ENCODE measurements at places on chromosomes 3 and 15.

DNA sequence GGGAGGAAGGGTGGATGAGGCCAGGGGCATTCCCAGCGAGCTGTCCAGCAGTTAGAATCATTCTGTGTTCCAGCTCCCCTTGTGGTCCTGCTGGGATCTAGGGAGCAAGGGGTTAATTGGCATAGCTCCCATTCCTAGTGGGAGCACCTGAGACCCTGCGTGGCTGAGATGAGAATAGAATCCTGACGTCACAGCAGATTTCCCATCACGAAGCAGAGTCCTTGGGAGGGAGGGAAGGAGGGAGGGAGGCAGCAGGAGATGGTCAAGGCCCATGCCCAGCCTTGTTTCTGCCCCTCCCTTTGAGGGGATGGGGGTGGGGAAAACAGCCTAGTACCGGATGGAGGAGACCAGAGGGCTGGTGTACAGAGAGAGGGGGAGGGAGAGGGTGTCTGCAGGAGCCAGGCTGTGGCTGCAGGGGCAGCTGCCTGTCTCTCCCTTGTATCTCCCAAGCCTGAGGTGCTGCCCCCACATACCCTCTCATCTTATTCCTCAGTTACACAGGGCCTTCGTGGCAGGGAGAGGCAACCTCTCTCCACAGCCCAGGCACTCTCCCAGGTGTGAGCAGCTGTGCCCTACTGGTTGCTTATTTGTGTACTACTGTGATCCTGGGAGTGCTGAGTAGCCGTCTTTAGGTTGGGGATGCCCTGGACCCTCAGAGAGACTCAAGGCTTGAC is 5.4 kb downstream of the TYRO3 start:
- no peak for DNase-seq

GRCh38 chr3:124351430-124352148 is 359.7 kb upstream of the ROPN1 start:
- DNase-seq = peak; percentile 38

DNA sequence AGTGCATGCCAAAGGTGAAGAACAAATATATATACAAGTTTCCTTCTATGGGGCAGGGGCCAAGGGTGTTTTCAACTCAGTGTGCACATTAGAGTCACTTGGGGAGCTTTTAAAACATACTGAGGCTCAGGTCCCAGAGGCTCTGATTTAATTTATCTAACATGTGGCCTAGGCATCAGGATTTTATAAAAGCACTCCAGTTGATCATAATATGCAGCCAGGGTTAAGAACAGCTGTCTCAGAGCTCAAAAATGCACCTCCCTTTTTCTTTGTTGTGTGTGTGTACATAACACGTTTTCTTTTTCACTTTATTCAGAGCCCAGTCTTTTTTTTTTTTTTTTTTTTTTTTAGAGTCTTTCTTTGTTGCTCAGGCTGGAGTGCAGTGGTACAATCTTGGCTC is 57.9 kb upstream of the SETD2 start:
- DNase-seq = no peak

- DNase-seq = no peak
Observed at GRCh38 chr3:144583871-144584270, 612.2 kb downstream of the DIPK2A start.

DNA sequence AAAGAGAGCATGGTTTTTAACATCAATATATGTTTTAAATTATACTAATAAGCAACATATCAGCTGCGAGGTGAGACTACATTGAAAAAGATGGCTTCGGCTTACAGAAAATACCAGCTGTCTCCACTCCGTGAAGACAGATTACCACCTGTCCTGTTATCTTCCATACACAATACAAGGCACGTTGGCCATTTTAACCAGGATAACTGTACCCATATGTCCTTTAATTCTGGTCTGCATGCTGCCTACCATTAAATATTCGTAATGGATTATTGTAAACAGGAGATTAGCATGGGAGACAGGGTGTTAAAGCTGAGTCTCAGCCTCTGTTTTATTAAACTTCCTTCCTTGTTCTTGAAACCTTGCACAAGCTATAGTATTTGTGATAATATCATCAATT is 855.5 kb downstream of the ROBO1 start:
- no peak for DNase-seq

- DNase-seq = no peak
Observed at GRCh38 chr3:20776692-20777091, 590.7 kb upstream of the SGO1 start.

DNA sequence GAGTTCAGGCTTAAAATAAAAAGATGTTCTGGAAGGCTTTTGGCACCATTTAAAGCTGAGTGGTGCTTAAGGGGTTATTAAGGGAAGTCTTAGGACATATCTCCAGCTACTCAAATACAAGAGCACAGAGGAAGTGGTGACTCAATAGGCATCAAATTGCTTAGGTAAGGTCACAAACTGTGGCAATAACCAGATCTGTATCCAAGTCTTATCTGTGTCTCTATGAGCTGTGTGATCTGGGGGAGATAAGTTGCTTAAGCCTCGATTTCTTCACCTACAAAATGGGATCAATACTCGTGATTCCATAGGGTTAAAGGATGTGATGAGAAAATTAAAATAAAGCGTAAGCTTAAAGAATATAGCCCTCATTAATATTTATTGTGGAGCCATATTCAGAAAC is 7.6 kb downstream of the HDC start:
- DNase-seq = peak; percentile 65

DNA sequence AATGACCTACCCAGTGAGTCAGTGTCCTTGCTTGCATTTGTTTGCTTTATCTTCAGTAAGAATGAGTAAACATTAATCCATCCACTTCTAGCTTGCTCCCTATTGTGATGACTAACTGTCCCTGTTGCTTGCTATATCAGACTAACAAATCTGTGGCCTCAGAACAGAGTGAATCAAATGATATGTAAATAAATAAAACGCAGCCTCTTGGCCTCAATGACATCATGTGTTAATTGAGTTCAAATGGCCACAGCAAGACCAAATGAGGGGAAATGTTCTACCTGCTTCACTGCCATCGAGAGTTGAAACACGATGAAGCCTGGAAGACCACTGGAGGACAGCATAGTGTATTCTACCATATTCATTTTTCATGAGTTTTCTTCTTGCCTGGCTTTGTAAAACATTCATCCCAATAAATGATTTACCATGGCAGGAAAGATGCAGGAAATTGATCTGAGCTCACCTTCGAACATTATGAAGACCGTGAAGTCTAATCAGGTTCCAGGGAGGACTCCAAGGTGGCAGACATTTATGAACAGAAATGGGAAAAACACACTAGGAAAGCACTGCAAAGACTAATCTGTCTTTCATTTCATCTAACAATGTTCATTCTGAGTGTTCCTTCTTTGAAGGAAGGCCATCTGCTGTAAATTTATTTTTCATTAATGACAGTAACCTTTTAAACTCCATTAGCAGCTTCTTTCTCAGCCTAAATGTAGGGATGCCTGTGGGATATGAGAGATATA is 1144.5 kb downstream of the TUSC7 start:
- DNase-seq = peak; percentile 67

DNA sequence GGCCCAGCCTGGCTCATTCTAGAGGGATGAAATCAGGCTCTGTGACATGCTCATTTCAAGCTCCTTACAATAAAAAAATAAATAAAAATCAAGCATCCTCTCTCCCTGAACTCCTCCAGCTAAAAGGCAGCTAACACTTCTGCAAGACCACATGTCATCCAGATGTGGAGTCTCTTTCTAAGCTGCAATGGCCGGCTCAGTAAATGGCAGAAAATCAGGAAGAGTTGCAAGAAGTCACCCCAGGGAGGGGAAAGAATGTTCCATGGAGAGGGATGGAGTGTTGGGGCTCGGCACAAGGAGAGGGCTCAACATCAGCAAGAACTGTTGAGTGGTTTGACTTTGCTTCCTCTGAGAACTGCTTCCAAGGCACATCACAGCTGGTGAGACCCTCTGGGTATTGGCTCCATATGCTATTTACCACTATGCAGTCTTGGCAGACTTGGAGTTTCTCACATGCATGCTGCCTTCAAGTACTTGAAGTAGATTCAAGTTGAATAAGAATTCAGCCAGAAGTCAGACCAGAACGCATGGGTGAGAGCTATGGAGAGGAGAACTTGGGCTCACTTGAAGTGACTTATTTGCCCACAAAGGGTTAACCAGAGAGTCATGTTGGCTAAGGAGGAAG is 689.0 kb downstream of the NTRK3 start:
- DNase-seq = no peak
